ENCODE measurements at places on chromosomes 13 and 19.
A peak's percentile ranks its signal among the peaks of the same experiment; 100 is the strongest.

DNA sequence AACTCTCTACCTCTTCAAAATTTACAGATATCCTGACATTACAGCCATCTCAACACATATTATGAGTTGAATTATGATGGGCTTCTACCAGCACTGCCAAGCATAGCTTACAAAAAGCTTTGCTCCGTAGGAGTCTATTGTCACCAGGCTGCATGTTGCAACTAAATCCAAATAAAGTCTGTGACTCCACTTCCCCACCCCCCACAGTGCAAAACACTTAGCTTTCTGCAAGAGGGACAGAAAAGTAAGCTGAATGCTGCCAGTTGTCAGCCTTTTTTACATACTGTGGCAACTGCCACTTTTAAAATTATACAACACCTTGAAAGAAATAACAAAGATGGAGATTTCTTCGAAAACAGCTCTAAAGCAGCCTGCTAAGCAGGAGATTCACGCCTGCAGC is 189.1 kb downstream of the FGF14 start:
- no peak for ATAC-seq

DNA sequence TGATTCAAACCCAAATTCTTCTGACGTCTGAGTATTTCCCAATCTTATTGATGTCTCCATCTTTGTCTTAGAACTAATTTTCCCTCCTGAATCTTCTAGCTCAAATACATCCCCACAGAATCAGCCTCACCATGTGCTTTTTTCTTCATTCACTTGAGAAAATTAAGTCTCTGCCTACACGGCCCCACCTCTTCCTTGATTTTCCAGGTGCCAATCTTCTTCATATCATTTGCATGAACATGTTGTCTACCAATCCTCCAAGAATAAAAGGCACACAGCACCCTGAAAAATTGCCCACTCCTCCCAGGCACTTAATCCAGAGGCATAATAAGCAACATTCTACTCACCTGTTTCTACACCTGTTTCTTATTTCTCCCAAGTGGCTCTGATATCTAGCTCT is 408.1 kb upstream of the NBEA start:
- no peak for ATAC-seq

GRCh38 chr19:14112809-14113385 is 4.7 kb downstream of the PRKACA start:
- no peak for ATAC-seq

GRCh38 chr19:39506944-39507714 is 7.8 kb upstream of the SELENOV start:
- peak; percentile 90 for ATAC-seq

- ATAC-seq = no peak
Measured at GRCh38 chr13:108249150-108249549, 20.4 kb upstream of the TNFSF13B start.

- ATAC-seq = peak; percentile 99
Measured at GRCh38 chr13:103883164-103883563, 816.9 kb upstream of the SLC10A2 start.

GRCh38 chr19:31659897-31660210 is 310.6 kb upstream of the TSHZ3 start:
- no peak for ATAC-seq

- ATAC-seq = no peak
Measured at GRCh38 chr13:98284679-98285078, 107.6 kb upstream of the RNF113B start.

DNA sequence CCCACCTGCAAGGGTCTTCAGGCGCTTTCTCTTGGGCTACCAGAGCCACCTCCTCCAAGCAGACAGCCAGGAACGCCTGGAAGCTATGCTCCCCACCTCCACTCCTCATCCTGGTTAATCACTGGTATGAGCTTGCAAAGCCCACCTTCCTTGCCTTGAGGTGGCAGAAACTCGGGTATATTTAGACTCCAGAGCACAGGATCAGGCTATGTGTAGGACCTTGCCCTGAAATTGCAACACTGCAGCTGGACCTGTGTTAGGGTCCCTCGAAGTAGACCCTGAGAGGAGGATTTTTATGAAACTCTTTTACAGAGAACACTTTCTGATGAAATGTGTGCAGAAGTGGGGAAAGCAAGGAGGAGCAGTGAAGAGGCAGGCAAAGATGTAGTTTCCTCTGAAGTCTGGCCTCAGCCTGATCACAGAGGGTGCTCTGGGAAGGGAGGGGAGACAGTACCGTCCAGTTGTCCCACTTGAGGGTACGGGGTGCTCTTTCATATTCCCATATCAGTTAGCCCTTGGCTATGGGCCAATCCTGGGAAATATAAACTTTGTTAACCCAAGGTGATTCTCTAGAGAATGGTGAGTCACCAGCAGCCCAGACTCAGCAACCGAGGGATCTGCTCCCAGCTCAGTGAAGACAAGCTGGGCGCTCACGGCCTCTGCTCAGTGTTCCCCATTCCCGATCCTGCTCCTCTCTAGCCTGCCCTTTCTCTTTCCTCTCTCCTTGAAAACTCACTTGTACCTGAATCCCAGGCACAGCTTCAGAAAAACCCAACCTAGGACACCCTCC is 157.9 kb downstream of the UQCRFS1 start:
- ATAC-seq = no peak

DNA sequence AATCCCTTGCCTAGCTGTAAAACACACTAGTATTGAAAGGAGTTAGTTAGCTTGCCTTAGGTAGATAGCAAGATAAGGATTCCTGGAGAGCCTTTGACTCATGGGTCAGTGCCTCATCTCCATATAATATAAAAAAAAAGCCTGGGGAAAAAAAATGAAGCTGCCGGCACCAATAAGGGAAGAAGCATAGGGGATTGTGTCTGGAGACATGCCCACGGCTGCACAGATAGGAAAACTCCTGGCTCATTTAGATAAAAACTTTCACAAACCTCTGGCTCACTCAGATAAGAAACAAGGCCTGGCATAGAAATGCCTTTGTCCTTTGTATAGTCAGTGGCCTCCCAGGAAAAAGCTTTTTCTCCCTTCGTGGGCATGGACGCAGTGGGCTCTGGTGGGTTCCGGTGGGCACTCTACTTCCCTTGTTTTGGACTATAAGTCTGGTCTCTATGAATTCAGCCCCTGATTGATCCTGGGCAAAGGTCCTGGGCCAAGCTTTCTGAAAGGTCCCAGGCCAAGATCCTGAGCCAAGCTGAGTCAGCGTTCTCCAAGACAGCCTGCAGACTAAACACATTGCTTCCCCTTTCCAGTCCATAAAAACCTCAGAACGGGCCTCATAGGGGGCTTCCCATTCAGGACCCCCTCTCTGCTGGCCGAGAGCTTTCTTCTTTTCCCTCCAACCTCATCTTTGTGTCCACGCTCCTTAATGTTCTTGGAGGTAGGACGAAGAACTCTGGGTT is 4.9 kb upstream of the OR7A17 start:
- ATAC-seq = no peak

DNA sequence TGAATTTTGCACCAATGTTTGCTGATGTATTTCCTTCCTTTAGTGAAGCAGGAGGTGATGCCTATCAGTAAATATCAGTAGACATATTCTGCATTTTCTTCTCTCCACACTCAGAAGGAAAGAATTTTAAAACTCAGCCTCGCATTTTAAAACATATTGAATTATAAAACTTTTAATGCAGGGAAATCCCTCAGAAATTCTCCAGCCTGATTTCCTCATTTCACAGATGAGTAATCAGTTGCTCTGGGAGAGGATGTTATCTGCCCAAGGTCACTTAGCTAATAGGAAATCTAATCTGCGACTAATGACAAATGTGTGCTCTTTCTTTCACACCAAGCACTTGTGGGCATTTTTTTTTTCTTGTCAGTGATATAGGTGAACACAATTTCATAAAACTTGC is 320.6 kb downstream of the ITGBL1 start:
- ATAC-seq = peak; percentile 77

DNA sequence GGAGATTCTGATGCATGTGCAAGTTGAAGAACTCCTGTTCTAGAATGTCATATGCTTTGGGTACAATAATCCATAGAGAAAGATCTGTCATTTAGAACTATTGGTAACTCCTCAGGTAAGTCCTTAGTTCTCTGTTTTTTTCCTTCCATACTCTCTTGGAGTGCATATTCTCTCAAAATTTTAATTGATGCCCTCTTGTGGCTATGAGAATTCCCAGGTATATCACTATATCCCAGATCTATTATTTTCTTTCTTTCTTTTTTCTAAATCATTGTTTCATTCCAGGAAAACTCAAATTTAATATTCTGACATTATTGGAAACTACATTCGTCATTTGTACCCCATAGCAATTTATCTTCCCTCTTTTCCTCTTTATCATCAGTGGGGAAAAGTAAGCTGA is 485.4 kb downstream of the KLF5 start:
- no peak for ATAC-seq

DNA sequence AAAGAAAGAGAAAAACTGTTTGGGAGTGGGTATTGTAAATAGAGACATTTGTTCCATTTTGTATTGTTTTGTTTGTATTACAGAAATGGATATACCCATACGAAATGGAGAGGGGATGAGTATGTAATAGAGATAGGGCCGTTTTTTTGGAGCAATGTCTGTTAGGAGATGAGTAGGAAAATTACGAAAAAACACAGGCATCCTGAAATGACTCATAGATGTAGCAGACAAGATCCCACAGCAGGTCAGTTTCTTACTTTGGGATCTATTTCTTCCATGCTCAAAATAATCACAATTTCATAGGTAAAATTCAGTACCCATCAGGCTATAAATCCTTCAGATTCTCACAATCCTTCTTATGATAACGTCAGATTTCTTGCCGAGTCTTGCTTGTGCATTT is 779.4 kb upstream of the SLITRK1 start:
- ATAC-seq = peak; percentile 74

DNA sequence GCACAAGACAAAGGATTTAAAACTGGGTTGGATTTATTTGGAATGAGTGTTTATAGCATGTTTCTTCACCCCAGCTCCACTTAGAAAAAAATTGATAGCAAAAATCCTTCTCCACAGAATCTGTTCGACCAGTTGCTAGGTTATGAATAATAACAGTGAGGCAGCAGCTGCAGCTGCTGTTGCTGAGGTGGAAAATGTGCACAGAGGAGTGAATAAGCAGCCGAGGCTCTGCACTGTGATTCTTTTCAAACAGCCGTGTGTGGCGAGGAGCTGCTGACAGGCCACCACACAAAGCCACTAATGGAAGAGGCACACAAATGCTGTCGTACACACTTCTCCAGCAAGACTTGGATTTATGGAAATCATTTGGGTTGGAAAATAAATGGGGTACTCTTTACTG is 6.4 kb upstream of the RASL11A start:
- ATAC-seq = peak; percentile 49

- ATAC-seq = no peak
Measured at GRCh38 chr13:43306372-43306771, 283.0 kb downstream of the DNAJC15 start.

All from SK-N-SH treated with all-trans-retinoic acid at 6 μM for 48 hours (cell line).